Sigmoid colon (tissue), 7 donors: ENCODE measurements at places on chromosomes 16 and 17. TPM values are rescaled to one million over a fixed set of nuclear protein-coding genes. Genes with fewer than 3 reads are reported as not detected.

- no peaks in the 10 kb centered on the region for H3K4me1 ChIP-seq
- H3K27ac ChIP-seq: no peak overlapping the region
- H3K36me3 ChIP-seq: peaks cover 4% of the 10 kb centered on the region
- no peak for DNase-seq
- H3K27me3 ChIP-seq: no peaks in the 10 kb centered on the region
Measured at GRCh38 chr16:23518435-23518891, 8.2 kb upstream of the GGA2 start.

- H3K27me3 ChIP-seq: peaks cover 36% of the 10 kb centered on the region
- DNase-seq: no peak
- no peaks in the 10 kb centered on the region for H3K36me3 ChIP-seq
- no peak overlapping the region for H3K27ac ChIP-seq
Measured at GRCh38 chr16:774086-775001, 13.8 kb downstream of the MSLN start.

DNA sequence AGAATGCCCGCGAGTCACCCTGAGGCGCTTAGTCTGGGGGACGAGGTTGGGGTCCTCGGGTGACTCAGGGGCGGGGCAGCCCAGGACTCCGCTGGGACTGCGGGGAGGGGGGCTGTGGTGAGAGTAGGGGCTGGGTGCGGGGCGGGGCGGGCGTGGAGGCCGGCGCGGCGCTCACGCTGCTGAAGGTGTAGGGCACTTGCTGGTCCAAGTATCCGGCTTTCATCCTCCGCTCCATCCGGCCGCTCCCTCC, 832 bp downstream of the ETV4 start:
- no peak overlapping the region for H3K27ac ChIP-seq
- no peak for DNase-seq
- H3K4me3 ChIP-seq: peak overlapping the region; percentile 24
- no peaks in the 10 kb centered on the region for H3K36me3 ChIP-seq

- H3K36me3 ChIP-seq: no peaks in the 10 kb centered on the region
- DNase-seq: no peak
- no peaks in the 10 kb centered on the region for H3K27me3 ChIP-seq
- no peak overlapping the region for H3K27ac ChIP-seq
Measured at GRCh38 chr17:80018917-80019651, 16.6 kb downstream of the TBC1D16 start.

- H3K27ac ChIP-seq: no peak overlapping the region
- no peaks in the 10 kb centered on the region for H3K27me3 ChIP-seq
- no peaks in the 10 kb centered on the region for H3K36me3 ChIP-seq
- DNase-seq: no peak
Measured at GRCh38 chr17:62790564-62790986, 17.5 kb downstream of the MARCHF10 start.

- H3K4me3 ChIP-seq: no peak overlapping the region
- no peaks in the 10 kb centered on the region for H3K27me3 ChIP-seq
- no peak for DNase-seq
- H3K27ac ChIP-seq: no peak overlapping the region
- H3K4me1 ChIP-seq: no peaks in the 10 kb centered on the region
Measured at GRCh38 chr16:76959166-76959565, 231.8 kb upstream of the MON1B start.

- peaks cover 57% of the 10 kb centered on the region for H3K36me3 ChIP-seq
- H3K4me3 ChIP-seq: no peak overlapping the region
- H3K27me3 ChIP-seq: no peaks in the 10 kb centered on the region
- peaks cover 23% of the 10 kb centered on the region for H3K4me1 ChIP-seq
- H3K27ac ChIP-seq: no peak overlapping the region
Measured at GRCh38 chr16:376817-377418, 4.9 kb downstream of the PGAP6 start.

- H3K4me1 ChIP-seq: peaks cover 18% of the 10 kb centered on the region
- no peak overlapping the region for H3K4me3 ChIP-seq
- H3K36me3 ChIP-seq: peaks cover 48% of the 10 kb centered on the region
- DNase-seq: no peak
Measured at GRCh38 chr17:16068323-16068722, 68.7 kb downstream of the TTC19 start.

DNA sequence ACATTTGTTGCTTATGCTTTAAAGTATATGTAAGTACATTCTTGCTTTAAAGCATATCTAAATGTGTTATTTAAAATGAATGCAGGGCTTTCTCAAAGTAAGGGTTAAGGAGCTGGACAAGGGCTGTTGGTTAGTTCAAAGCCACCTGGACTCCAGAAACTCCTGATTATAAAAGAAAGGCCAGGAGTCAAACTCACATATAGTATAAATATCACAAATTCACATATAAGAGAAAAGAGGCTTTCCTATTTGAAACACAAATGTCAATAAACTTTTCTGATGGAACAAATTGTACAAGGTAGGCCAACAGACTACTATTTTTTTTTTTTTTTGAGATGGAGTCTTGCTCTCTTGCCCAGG, 84.5 kb upstream of the CORO6 start:
- H3K27me3 ChIP-seq: no peaks in the 10 kb centered on the region
- H3K27ac ChIP-seq: peak overlapping the region; percentile 36
- no peaks in the 10 kb centered on the region for H3K36me3 ChIP-seq
- H3K4me1 ChIP-seq: peaks cover 20% of the 10 kb centered on the region

DNA sequence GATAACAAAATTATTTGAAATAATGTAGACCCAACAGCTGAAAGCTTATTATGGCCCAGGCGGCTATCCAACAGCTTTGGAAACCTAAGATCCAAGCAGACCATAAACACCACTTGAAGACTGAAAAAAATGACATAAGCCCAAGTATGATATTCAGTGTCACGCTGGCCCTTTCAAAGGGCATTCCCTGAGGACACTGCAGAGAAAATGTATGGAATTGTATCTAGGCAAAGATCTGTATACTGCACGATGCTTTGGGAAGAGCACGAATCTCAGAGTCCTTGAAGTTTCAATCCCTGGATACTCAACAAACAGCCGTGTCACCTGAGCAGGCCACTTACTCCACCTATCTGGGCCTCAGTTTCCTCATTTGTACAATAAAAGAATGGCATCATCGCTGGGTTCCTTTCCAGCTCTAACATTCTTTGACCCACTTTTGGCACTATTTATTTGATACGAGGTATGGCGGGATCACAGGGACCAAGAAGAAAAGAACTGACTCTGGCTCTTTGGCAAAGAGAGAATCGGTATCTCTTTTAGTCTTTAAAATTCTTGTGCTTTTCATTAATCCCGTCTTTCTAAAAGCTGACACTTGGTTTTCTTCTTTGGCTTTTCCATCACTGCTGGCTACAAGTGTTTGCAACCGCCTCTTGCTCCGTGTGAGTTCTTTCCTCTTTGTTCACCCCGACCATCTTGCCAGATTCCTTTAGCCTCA, 1.2 kb downstream of the STAT5B start:
- peak overlapping the region; percentile 83 for H3K4me3 ChIP-seq
- H3K36me3 ChIP-seq: no peaks in the 10 kb centered on the region
- no peaks in the 10 kb centered on the region for H3K27me3 ChIP-seq
- H3K4me1 ChIP-seq: peaks cover 66% of the 10 kb centered on the region

DNA sequence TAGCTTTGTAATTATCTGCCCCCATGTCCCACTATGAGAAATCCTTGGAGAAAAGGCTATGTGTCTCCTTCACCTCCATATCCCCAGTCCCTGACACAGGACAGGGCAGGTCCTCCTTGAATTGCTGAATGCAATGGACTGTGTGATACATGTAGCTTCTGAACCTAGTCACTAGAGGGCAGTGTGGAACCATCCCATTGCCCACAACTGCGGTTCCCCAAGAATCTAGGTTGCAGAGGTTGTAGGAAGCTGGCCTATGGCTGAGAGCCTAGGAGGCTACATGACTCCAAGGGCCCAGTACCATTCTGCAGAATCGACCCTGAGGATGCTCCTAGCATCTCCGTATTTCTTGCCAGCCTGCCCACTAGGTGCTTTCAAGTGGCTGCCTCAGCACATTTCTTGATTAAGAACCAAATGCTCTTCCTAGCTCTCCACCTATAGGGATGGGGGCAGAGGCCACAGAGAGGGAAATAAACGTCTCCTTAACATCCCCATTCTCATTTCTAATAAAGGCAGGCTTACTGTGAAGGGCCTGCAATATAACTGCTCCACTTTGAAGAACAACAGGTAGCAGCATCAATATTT, 394.0 kb downstream of the CA10 start:
- DNase-seq: peak; percentile 57
- H3K36me3 ChIP-seq: no peaks in the 10 kb centered on the region
- H3K27ac ChIP-seq: no peak overlapping the region
- H3K4me3 ChIP-seq: no peak overlapping the region
- H3K4me1 ChIP-seq: no peaks in the 10 kb centered on the region

DNA sequence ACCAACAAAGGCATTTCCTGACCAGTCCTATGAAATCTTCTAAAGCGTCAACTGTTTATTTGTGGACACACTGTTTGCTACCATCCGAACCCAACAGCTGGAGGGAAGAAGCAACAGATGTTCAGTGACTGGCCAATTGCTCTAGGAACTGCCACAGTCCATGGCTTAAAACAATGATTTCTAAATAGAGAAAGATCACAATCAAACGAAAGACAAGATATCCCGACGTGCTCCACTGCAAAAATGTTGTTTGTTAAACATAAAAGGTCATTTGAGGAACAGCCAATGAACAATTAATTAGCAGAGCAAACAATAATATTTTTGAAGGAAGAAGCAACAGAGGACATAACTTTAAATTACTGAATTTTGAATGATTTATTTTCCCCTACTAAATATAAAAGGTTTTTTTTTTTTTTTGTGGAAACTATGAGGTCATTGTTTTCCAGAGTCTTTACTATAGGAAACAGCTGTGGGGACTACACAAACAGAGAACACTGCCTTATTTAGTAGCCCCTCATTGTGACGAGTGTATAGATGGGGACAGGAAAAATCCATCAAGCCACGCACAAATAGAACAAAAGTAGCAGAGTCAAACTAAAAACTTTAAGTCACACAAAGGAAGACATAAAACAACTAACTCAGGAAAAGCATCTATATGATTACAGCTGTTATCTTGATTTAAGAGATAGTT, 17.2 kb downstream of the USP31 start:
- no peak for DNase-seq
- no peaks in the 10 kb centered on the region for H3K4me1 ChIP-seq
- H3K27ac ChIP-seq: peak overlapping the region; percentile 89

DNA sequence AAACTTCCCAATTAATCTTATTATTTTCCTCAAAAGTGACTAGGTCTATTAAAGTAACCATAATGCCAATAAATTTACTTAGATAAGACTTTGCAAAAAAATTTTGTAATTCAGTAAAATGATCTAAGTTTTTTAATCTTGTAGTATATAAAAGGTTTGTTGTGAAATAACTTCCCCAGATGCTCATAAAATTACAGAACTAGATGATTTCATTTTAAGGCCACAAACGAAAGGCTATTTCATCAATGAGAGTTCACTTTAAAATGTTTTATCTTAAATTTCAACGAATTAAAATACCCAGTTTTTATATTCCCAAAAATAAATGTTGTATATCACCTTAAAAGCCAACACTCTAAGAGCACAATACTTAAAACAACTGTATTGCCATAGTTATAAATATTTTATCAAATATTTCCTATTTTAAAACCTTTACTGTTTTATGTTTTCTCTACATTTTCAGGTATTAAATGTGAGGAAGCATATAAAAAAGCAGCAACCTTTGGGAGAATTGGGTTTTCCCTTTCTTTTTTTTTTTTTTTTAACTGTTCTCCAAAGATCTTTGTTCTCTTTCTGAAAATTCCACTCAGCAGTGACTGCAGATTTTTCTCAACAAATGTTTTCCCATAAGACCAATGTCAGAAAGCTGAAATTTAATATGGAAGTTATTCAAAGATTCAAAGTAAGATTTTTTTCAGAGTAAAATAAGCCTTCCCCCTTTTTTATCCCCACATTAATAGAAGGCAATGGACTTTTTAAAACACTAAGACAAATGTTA, 169.9 kb downstream of the CYB561 start:
- DNase-seq: no peak
- H3K36me3 ChIP-seq: no peaks in the 10 kb centered on the region
- H3K27ac ChIP-seq: no peak overlapping the region
- H3K27me3 ChIP-seq: no peaks in the 10 kb centered on the region

GRCh38 chr16:86965840-86966550, 351.2 kb downstream of the C16orf95 start:
- no peaks in the 10 kb centered on the region for H3K36me3 ChIP-seq
- peaks cover 12% of the 10 kb centered on the region for H3K27me3 ChIP-seq
- no peak for DNase-seq
- H3K27ac ChIP-seq: no peak overlapping the region

DNA sequence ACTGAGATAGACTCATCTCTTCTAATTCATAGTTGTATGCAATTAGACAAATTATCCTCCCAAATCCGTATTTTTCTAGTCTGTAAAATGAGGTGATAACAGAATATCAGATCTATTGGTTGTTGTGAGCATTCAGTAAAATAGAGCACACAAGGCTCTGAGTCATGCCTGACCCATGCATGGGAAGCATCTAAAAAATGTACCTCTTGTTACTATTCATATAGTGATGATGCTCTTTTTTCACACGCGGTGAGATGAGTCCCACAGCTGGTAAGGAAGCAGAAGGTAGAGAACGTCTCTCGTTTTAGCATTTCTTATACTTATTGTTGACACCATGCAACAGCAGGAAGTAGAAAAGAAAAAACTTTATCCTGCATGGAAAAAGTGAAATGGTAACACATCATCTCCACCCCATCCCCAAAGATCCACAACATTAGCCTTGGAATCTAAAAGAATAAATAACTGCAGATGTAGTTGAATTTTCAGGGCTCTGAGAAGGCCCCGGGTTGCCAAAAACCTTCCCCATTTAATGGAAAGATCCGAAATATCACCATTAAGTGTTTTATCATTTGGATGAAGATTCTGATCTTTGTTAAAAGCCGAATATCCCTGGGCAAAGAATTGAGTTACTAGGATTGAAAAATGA, 215.6 kb downstream of the TMEM114 start:
- H3K27me3 ChIP-seq: no peaks in the 10 kb centered on the region
- no peaks in the 10 kb centered on the region for H3K36me3 ChIP-seq
- no peak for DNase-seq

- no peaks in the 10 kb centered on the region for H3K36me3 ChIP-seq
- DNase-seq: no peak
- H3K4me3 ChIP-seq: no peak overlapping the region
- no peaks in the 10 kb centered on the region for H3K27me3 ChIP-seq
Measured at GRCh38 chr17:12395733-12396354, 269.8 kb upstream of the MYOCD start.

GRCh38 chr17:79834565-79835469, 4.4 kb downstream of the CBX4 start:
- H3K4me1 ChIP-seq: peaks cover 44% of the 10 kb centered on the region
- no peak overlapping the region for H3K4me3 ChIP-seq
- no peak for DNase-seq

NACA2 gene
- not detected for polyA plus RNA-seq

SPPL2C gene
- polyA plus RNA-seq: 0.60 TPM

AOC2 gene
- polyA plus RNA-seq: 1.2 TPM

NDUFB10 gene
- 369 TPM for polyA plus RNA-seq

HBA2 gene
- polyA plus RNA-seq: 7.1 TPM

TBC1D3G gene
- polyA plus RNA-seq: not detected

HOXB7 gene
- polyA plus RNA-seq: 43.0 TPM

KRTAP2-3 gene
- polyA plus RNA-seq: not detected

ATP1B2 gene
- polyA plus RNA-seq: not detected

GP1BA gene
- not detected for polyA plus RNA-seq
